ENCODE measurements at places on chromosomes 2 and 18.

DNA sequence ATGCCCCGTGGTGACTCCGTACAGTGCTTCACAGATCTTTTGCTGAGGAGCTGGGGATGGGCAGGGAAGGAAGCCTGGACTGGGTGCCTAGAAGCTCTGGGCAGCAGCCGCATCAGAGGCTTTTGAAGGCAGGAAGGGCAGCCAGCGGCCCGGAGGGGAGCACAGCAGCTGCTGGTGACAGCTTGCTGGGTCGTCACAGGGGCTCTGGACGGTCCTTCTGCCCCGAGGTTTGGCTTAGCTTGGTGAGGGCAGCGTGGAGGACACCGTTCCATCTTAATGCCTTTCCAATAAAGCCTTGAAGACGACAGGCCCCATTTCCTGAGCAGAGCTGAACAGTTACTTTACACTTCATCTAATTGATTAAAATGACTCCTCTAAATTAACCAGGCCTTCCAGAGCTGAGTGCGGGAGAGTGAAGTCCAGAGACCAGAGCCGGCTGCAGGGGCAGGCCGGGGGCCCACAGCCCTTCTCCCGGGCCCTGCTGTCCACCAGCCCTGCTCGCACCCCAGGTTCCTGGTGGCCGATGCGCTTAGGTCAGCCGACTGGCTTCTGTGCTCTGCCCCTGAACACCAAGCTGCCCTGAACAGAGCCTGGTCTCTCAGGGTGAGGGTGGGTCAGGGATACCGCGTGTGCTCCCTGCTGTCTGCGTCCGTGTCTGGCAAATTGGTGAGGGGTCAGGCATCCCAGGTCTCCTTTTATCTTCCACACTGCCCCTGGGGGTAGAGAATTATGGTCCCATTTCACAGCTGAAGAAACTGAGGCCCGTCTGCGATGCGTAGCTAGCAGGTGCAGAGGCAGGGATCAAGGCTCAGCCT, 43.5 kb downstream of the RRM2 start:
- DNase-seq, result no peak

DNA sequence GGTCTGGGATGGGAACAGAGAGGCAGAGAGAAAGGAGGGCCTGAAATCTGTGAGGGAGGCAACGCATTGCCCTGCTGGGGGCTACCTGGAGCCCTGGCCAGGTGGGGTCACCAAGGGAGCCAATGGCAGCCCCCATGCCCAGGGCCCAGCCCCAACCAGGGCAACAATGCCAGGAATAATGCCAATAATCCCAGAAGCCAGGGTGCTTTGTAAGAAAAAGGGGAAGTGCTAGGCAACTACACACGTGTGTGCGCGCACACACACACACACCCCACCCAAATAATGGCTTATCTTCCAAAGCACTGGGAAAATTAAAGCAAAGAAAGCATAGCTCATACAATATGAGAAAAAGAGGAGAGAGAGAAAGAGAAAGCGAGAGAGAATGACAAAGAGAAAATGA, 7.0 kb upstream of the CLEC4F start:
- DNase-seq, result no peak

GRCh38 chr18:69737851-69738250, 209.8 kb downstream of the CD226 start:
- DNase-seq, result no peak

DNA sequence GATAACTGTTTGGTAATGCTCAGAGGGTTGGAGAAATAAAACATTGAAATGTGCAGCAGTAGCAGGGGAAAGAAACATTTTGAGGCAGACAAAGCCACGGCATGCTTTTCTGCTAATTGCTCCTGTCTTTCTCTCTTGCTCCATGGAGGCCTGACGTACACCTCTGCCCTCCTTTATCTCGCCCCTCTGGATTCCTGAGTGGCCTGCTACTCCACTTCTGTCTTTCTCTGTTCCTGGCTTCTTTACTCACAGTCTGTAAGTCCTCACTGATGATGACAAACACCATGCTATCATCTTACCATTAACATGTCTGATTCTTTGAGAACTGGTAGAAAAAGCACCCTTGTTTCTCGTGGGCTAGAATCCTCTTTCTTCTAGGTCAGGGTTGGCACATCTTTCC, 392.9 kb downstream of the MEIS1 start:
- DNase-seq, result no peak

DNA sequence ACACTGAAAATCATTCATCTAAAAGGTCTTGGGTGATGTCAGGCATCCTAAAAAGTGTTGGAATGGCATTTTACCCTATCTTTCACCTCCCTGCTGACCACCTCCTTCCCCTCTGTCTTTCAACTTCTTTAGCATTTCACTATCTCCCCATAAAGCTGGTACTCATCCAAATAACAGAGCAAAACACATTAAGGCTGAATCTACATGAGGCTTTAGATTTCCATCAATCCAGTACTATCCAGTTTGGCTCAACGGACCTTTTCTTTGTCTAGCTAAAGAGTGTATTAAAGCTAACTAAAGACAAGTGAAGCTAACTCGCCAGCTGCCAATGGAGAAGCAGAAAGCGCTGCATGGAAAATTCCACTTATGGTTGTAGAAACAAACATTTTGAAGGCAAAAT, 122.5 kb upstream of the NCKAP5 start:
- DNase-seq, result no peak

GRCh38 chr2:128324897-128325410, 6.3 kb upstream of the HS6ST1 start:
- no peak for DNase-seq

GRCh38 chr2:190722835-190723234, 74.0 kb downstream of the NAB1 start:
- DNase-seq, result no peak

DNA sequence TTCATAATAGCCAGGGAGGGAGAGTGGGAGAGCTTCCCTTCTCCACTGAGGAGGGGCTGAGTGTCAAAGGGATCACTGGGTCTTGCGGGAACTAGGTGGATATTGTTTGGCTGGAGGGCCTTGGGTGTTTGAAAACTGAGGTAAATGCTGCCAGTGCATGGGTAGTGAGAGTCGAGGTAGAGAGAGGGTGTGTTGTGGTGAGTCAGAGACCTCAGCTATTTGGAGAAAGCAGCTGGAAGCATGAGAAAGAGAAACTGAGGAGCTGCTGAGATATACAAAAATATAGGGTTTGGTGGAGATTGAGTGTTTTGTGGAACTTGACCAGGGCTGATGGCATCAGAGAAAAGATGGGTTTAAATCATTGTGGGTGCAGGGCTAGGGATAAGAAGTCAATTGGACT, 127.0 kb upstream of the CCDC195 start:
- DNase-seq, result no peak

DNA sequence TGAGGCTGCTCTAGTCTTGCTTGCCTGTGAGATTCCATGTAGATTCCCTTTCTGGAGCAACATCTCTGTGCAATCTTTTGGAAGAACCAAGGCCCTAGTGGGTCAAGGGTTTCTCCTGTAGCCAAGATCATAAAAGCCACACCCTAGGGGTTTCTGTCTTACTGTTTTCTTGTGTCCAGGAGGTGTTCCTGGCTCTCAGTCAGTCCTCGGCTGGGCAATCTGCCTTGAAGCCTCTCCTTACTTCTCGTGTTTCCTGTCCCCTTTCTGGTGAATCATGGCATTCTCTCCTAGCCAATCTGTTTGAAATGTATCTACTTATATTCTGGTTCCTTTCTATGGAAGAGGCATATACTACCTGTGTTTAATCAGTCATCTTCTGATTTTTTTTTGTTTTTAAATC, 484.8 kb upstream of the UBE2E3 start:
- DNase-seq, result no peak

DNA sequence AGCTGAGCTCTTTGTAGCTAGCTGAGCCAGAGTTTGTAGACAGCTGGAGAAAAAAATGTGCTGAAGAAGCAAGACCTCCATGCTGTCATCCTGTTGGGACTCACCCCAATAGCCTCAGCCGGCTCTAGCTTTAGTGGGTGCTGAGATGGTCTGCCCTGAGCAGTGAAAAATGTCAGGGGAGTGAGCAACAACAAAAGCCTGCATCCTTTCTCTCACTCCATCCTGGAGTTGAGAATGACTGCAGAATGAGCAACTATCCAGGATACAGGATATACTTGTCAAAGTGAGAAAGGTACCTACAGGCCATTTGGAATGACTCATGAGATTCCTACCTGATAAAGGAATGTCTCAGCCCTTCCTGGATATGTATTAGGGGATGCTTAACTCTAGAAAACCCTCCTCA, 146.1 kb upstream of the DLX2 start:
- DNase-seq, result no peak

GRCh38 chr2:236633219-236633570, 63.6 kb downstream of the ACKR3 start:
- DNase-seq, result no peak

GRCh38 chr2:179543361-179543901, 278.8 kb upstream of the SESTD1 start:
- no peak for DNase-seq

DNA sequence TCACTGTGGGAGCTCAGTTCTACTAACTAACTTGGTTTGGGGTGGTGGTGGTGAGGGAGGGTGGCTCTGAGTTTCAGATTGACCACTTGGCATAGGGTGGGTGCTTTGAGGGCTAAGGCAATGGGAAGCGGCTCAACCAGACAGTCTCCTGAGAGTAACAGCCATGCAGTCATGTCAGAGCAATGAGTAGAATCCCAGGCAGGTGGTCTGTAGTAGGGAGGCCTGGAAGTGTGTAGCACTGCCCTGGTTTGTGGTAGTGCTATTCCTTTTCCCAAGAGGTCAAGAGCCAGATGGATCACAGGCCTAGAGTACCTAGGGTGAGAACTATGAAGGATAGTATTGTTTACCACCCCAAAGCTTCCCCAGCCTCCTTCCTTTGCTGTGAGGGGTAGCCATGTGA, 18.7 kb upstream of the RAPH1 start:
- DNase-seq, result no peak

DNA sequence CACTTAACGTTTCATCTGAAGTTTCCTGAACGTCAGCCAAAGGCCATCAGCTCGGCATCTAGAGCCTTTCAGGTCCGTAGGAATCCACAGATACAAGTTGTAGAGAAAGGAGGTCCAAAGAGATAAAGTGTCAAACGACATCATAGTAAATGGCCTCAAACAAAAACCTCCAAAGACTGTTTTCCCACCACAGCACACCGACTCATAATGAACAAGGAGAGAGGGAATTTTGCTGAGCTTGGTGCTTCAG, 150.3 kb downstream of the PXDN start:
- no peak for DNase-seq

GRCh38 chr2:238425505-238425978, 1.2 kb upstream of the ASB1 start:
- DNase-seq, result no peak

GRCh38 chr18:35688757-35689156, 107.2 kb downstream of the GALNT1 start:
- no peak for DNase-seq

DNA sequence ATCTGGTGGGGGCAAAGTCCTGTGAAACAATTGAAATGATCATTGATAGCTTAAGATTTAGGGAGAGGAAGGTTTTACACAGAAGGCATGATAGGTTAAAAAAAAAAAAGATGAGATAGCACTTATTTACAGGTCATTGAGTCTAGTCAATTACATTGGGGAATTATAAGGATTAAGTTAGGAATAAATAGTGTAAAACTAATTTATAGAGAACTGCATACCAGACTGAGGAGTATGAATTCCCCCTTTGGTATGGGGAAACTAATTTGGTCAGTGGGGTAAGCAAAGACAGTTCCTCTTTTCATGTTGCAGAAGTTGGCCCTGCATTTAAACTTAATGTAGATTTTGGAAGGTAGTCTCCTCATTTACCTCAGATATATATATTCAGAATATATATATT, 10.8 kb downstream of the GLS start:
- DNase-seq, result no peak

- DNase-seq, result no peak
These were observed 1574.2 kb upstream of the PIK3C3 start for GRCh38 chr18:40380686-40381439.

- DNase-seq, result no peak
These were observed 165.0 kb downstream of the ANKRD44 start for GRCh38 chr2:197145471-197146056.

GRCh38 chr2:8009010-8009597, 672.8 kb upstream of the ID2 start:
- DNase-seq, result no peak

GRCh38 chr2:11663427-11663826, 6.6 kb downstream of the NTSR2 start:
- no peak for DNase-seq

GRCh38 chr2:109685453-109685852, 71.3 kb downstream of the SOWAHC start:
- no peak for DNase-seq

DNA sequence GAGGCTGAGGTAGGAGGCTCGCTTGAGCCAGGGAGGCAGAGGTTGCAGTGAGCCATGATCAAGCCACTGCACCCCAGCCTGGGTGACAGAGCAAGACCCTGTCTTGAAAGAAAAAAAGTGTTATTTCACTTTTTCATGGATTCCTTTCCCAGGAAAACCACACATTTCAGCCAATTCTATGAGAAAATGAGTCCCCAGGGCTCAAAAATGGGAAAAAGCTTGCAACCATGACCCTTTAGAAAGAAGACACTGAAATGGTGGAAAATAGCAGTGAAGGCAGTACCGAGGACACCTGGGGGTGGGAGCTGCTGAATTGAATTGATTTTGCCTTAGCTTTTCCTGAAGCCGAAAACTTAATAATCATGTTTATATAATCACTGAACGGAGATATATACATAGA, 284.2 kb upstream of the HDAC4 start:
- no peak for DNase-seq

GRCh38 chr2:229220254-229220653, 50.8 kb downstream of the PID1 start:
- no peak for DNase-seq

- DNase-seq, result peak; percentile 82
These were observed 1.5 kb upstream of the EPHA4 start for GRCh38 chr2:221573430-221574230.

DNA sequence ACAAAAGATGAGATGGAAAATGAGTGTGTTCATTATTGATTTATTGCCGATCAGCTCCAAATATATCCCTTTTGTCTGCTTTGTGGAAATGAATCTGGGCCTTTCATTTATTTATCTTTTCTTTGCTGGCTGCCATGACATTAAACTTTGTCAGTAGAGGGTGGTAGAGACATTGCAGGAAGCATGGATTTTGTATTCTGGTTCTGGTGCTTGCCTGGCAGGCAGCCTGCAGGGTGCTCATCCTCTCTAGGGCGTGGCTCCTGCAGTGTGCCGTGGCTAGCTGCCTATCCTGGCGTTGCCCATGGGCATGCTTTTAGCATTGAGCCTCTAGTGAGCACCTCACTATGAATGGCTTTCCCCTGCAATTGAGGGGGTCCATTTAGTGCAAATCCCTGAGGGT, 593.1 kb downstream of the RNF144A start:
- DNase-seq, result no peak

- no peak for DNase-seq
These were observed 168.0 kb downstream of the CERS6 start for GRCh38 chr2:168624028-168624427.

GRCh38 chr2:40534528-40534927, 82.6 kb upstream of the SLC8A1 start:
- no peak for DNase-seq
